ENCODE measurements at places on chromosomes 7 and 10. TPM values are rescaled to one million over a fixed set of nuclear protein-coding genes. Genes with fewer than 3 reads are reported as not detected.

TAX1BP1 gene
- 122 TPM for total RNA-seq

- H3K36me3 ChIP-seq: peaks cover 47% of the 10 kb centered on the region
- no peaks in the 10 kb centered on the region for H3K4me1 ChIP-seq
- H3K27ac ChIP-seq: no peak overlapping the region
These were observed 20.5 kb downstream of the CASD1 start for GRCh38 chr7:94530109-94530508.

- H3K27ac ChIP-seq: no peak overlapping the region
- no peaks in the 10 kb centered on the region for H3K27me3 ChIP-seq
- H3K36me3 ChIP-seq: no peaks in the 10 kb centered on the region
- no peaks in the 10 kb centered on the region for H3K4me1 ChIP-seq
- H3K4me3 ChIP-seq: no peak overlapping the region
- no peak for DNase-seq
These were observed 1605.1 kb downstream of the REEP3 start for GRCh38 chr10:65126288-65126687.

ANKRD61 gene
- not detected for total RNA-seq

DNA sequence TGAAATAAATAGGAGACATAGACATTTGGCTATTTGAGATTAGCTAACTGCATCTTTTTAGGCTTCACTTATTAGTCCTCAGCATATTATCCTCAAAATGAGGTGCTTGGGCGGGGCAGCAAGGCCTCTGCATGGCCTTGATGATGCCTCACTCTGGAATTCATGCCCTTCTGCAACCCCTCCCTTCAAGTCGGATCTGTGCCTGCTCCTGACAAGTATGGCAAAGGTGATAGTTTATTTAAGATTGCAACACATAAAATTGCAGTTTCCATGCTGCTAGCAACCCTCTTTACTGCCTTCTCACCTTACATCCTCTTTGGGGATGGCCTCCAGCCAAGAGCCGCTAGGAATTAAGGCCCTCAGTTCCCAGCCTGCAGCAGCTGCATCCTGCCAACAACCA is 241.3 kb upstream of the ADARB2 start:
- H3K36me3 ChIP-seq: peaks cover 6% of the 10 kb centered on the region
- H3K27ac ChIP-seq: no peak overlapping the region
- no peak overlapping the region for H3K4me3 ChIP-seq
- no peaks in the 10 kb centered on the region for H3K27me3 ChIP-seq
